ENCODE measurements at places on chromosomes 1 and 21.
A peak's percentile ranks its signal among the peaks of the same experiment; 100 is the strongest.

DNA sequence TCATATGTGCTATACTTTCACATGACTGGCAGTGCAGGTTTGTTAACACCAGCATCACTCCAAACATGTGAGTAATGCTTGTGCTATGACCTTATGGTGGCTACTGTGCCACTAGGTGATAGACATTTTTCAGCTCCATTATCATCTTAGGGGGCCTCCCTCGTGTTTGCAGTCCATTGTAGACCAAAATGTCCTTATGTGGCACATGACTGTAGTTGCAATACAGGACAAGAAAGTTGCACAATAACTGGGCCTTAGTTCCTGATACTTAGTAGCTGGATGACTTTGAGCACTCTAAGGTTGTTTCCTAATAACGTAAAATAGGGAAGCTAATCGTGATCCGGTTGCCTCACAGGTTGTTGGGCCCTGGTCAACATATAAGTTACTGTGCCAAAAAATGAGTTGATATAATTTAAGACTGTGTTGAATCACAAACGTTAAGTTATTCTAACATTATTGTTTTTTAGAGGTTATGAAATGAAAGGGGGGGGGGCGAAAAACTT is 511 bp upstream of the SNX27 start:
- no peak for DNase-seq

- no peak for DNase-seq
Measured at GRCh38 chr21:34923626-34924025, 125.5 kb downstream of the RUNX1 start.

DNA sequence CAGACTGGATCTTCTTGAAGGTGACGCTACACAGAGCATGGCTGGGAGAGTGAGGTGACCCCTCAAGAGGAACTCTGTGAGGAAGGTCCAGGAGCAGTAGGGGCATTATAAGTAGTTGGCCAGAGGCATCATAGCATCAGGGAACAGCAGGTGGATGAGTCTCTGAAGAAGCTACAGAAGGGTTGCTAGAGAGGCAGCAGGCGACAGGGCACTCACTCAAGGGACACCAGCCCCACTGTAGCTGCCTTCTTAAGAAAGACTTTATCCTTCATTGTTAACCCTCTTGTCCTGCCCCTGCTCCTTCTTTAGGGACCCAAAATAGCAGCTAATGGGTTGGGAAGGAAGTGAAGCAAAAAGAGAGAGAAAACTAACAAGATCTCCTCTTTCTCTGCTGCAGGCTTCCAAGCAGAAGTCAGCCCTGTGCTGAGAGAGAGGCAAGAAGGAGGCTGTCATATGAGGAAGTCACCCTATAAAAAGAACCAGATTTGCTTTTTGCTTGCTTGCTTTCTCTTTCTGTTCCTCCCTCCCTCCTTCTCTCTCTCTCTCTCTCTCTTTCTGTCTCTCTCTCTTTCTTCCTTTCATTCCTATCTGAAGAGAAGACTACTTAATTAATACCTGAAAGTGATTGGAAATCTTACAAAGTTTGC is 7.7 kb upstream of the CD5L start:
- DNase-seq, result peak; percentile 21

DNA sequence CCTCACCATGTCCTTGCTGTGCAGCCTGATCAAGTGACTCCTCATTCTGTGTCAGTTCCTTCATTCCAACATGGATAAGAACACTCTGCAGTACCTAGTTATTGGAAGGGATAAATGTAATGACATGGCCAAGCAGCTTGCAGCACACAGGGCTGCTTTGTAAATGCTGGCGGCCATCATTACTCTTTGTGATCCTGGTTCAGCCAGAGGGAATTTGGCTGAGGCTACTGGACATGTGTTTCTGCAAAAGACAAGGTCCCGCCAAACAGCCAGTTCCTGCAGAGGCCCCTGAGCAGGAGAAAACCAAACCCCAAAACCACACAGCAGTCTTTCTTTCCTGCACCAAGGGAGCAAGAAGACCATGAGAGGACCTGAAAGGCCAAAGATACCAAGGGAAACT is 495.8 kb downstream of the AJAP1 start:
- no peak for DNase-seq

- peak; percentile 62 for DNase-seq
Measured at GRCh38 chr1:151047925-151048644, 534 bp downstream of the C1orf56 start.
